Activated T-helper 17 cell treated with anti-CD3 and anti-CD28 coated beads, Interleukin-2, amount 50 U/mL, for 72 hours (primary cell): ENCODE measurements at places on chromosomes 3 and 15. TPM values are rescaled to one million over a fixed set of nuclear protein-coding genes. Genes with fewer than 3 reads are reported as not detected.

CASR gene
- total RNA-seq: 3.9 TPM

MAGI1 gene
- 0.06 TPM for total RNA-seq

GRCh38 chr15:78131295-78132061 is at the start of gene CIB2:
Gene CIB2 (minus strand): TSS chr15:78131445. CDS start chr15:78131215, 230 bp downstream.
- peak; percentile 91 for ATAC-seq

DNA sequence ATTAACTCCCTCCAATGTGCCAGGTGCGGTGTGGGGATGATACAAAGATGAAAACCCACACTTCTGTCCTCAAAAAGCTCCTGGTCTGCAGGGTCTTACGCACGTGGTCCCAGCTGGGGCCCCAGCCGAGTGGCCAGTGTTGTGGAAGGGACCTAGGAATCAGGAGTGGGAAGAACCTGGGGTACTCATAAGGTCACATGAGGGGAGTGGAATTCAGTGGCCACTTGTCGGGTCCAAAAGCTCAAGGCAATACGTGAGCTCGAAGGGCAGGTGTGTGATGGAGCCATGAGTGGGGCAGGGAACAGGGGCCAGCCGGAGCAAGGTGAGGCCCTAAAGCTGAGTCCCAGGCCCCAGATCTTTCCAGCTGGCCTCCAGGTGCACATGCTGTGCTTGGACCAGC is 260.0 kb upstream of the LYSMD4 start:
- ATAC-seq: no peak

GRCh38 chr3:179146911-179147513 is 1.1 kb upstream of the PIK3CA start:
- peak; percentile 34 for ATAC-seq

DNA sequence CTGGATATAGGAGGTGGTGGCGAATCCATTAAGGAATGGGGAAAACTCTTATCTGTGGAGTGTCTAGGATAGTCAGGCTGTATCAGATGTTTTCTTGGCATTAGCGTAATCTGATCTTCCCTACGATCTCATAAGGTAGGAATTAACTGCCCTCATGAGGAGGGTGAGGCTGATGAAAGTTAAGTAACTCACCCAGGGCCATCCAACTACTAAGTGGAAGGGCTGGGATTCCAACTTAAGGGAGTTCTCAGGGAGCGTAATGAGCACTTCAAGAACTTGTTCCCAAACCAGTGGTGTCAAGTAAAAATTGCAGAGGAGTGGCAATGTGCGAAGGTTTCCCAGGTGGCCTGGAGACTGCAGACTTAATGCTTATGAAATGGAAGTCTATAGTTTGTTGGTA is 55.9 kb upstream of the OSBPL11 start:
- no peak for ATAC-seq

PLSCR2 gene
- total RNA-seq: not detected

CXCR6 gene
- total RNA-seq: 13.7 TPM

CIDEC gene
- total RNA-seq: 0.42 TPM

DNA sequence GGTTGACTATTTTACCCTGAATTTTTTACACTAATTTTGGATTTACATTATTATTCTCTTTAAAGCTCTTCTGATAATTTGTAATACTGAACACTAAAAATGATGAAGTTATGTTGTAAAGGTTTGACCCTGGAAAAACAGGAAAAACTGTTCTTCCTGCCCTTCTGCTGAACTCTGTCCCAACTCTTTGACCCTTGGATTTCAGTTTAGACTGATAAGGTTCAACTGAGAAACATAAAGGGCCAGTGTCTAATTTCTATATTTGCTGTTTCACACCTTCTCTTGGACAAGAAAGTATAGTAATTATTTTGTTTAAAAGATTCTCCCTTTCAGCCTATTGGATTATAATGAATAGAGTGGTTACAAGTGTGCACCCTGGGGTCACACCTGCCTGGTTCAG is 12.8 kb upstream of the TMOD3 start:
- no peak for ATAC-seq

- no peak for ATAC-seq
These were observed 9.4 kb downstream of the FILIP1L start for GRCh38 chr3:100104817-100105413.

GRCh38 chr3:122799322-122799721 is 4.5 kb downstream of the SLC49A4 start:
- ATAC-seq: no peak

SPINT1 gene
- total RNA-seq: 8.4 TPM

DNA sequence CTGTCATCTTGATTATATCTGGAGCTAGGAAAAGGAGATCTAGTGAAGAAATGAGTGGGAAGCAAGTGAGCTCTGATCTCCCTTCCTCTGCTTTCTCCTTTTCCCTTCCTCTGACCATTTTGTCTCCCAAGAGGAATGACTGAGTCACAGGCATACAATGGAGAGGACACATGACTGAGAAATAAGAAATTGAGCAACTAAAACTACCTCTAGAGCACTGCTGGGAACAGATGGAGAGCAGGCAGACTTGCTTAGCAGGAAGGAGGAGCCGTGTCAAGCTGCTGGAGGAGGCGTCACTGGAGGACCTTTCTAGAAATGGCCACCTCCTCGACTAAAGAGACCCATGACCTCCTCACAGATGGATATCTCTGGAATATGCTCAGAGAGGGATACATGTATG is 66.9 kb upstream of the MYO5C start:
- no peak for ATAC-seq

- ATAC-seq: no peak
These were observed 22.6 kb upstream of the LRRN1 start for GRCh38 chr3:3776607-3777006.

DNA sequence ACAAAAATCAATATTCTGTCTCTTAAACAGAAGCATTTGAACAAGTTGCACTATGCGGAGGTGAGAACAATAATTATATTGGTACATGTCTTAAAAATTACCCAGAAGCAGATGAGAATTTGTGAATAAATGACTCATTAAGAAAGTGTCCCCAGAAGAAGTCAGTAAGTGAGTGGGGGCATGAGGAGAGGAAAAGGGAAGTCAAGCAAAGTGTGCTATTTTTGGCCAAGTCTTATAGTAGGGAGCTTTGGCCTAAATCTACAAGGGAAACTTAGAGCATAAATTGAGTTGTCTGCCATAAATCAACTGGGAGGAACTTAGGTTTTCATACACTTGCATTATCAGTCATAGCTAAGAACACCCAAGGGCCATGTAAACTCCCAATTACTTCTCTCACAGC is 86.9 kb upstream of the SATB1 start:
- ATAC-seq: peak; percentile 19

DNA sequence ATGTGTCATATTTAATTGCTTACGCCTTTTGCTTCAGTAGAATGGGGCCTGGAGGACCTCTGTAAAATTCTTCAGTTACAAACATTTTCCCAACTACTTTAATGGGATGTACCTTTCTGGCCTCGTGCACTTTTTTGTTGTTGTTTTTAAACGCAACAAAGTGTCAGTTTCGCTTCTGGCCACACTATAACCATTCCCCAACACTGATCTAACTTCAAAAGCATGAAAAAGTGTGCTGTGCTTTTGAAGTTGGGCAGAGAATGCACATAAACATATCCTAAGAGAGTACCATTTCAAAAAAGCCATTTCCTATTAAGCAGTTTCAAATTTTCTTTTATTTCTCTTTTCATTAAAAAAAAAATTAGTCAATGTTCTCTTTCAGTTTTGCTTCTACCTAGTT is 435.8 kb downstream of the CNTN6 start:
- ATAC-seq: no peak

- ATAC-seq: no peak
These were observed 25.2 kb upstream of the SLC4A7 start for GRCh38 chr3:27509376-27509775.

DNA sequence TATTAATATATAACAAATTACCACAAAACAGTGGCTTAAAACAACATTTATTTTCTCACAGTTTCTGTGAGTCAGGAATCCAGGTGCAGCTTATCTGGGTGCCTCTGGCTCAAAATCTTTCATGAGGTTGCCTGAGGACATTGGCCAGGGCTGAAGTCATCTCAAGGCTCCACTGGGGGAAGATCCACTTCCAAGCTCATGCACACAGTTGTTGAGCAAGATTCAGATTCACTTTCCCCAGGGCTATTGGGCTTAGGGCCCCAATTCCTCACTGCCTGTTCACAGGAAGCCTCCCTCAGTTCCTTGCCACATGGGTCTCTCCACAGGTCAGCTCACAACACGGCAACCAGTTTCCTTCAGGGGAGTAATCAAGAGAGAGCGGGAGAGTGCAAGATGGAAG is 35.0 kb downstream of the RFTN1 start:
- no peak for ATAC-seq

MAP6D1 gene
- 1.4 TPM for total RNA-seq

KNL1 gene
- total RNA-seq: 25.0 TPM

- ATAC-seq: no peak
These were observed 93.5 kb upstream of the ALDH1A3 start for GRCh38 chr15:100786139-100786531.

- no peak for ATAC-seq
These were observed 466.0 kb downstream of the NLGN1 start for GRCh38 chr3:173863551-173863950.

LINGO1 gene
- total RNA-seq: not detected

GRCh38 chr3:150787741-150788370 is 24.9 kb upstream of the SIAH2 start:
- peak; percentile 36 for ATAC-seq

DNA sequence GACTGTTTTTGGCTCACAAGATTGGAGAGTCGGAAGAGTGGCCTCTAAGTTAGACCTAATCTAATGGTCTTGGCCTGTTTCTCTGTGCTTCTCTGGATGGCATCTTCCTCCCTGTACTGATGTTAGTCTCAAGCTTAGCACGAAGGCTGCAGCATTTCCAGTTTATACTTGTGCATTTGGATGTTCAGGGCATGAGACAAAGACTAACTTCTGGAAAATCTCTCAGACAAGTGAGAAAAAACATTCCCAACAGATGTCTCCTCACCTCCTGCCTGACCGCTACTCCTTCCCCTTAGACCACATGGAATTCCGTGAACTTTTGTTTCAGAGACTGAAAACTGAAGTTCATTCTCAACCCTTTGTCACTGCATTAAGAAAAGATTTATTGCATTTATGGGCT is 410.8 kb upstream of the MCTP2 start:
- no peak for ATAC-seq

- ATAC-seq: no peak
These were observed 1037.9 kb downstream of the ROBO1 start for GRCh38 chr3:78729946-78730345.

DNA sequence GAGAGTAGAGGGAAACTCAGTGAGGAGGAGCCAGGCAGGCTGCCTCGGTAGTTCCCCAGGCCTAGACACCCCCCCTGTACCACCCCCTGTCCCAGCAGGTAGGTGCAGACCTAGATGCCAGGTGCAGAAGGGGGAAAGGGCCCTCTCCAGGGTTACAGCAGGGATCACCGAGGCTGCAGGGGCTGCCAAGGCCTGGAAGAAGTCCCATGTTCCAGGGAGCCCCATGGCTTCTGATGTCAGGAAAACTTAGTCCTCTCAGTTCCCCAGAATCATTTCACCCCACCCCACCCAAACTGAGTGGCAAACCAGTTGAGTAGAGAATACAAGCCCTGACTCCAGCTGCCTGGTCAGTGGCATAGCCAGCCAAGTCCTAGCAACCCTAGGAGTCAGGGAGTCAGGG is 7.4 kb upstream of the SEMA3B start:
- ATAC-seq: no peak

- no peak for ATAC-seq
These were observed 47.0 kb upstream of the CTSH start for GRCh38 chr15:78991879-78992278.

DNA sequence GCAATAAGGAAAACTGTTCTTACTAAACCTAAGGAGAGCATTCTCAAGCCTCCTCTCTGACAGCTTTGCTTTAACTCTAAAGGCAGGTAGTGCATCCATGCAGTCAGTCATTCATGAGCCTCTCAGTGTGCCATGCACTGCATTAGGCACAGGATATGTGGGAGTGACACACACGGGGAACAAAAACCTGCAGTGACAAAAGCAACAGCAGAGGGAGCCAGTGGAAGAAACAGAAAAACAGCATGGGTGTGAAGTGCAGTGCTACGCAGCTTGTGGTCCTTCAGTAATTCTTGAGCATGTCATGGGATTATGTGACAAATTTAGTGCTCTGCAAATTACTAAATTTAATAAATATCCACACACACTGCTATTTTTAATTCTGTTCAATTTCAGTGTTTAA is 230.7 kb downstream of the BBX start:
- ATAC-seq: peak; percentile 55

GRCh38 chr15:88419830-88420229 is 47.4 kb downstream of the MRPL46 start:
- ATAC-seq: peak; percentile 98

- ATAC-seq: no peak
These were observed 22.6 kb upstream of the FILIP1L start for GRCh38 chr3:100136921-100137320.

DNA sequence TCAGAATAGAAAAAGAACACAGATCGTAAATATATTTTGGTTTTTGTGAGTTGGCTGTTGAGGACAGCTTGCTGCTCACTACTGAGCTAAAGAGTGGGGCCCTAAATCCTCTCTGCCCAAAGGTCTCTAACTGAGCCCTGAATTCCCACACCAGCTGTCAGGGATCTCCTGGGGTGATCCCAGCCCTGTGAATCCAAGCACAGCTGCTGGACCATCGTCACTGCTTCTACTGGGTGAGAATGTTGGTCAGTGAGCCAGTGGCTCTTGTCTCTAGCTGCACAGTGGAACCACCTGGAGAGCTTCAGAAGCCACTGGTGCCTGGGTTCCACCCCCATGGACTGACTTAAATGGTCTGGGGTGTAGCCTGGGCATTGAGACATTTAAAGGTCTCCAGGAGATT is 90.5 kb upstream of the IL12A start:
- ATAC-seq: no peak

LYZL4 gene
- not detected for total RNA-seq

GRCh38 chr3:3737531-3737930 is 61.7 kb upstream of the LRRN1 start:
- ATAC-seq: no peak

DNA sequence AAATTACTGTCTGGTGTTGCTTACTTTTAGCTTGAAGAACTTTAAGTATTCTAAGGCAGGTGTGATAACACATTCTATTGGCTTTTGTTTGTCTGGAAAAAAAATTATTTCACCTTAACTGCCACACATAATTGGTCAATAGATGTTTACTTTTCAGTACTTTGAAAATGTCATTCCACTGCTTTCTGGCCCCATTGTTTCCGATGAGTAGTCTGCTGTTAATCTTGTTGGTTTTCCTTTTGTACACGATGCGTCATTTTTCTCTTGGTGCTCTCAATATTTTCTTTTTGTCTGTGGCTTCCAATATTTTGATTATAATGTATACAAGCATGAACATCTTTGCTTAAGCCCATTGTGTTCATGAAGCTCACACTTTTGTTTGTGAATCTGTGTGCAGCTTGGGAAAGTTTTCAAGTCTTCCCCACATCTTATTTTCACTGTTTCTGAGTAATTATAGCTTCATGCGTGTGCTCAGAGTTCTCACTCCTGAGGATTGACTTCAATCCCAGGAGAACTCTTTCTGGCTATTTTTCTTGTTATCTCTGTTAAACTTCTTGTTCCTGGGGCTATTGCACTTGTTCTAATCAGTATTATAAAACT is 664.7 kb downstream of the IGSF11 start:
- no peak for ATAC-seq

GRCh38 chr15:48049736-48050135 is 71.1 kb upstream of the SLC24A5 start:
- ATAC-seq: no peak

MYO5C gene
- 3.0 TPM for total RNA-seq

GRCh38 chr3:194279701-194280360 is 71.3 kb downstream of the CPN2 start:
- ATAC-seq: no peak

CSTA gene
- total RNA-seq: not detected

- peak; percentile 32 for ATAC-seq
These were observed 19.5 kb downstream of the DUSP7 start for GRCh38 chr3:52036829-52037228.

KBTBD12 gene
- not detected for total RNA-seq
